ENCODE measurements at places on chromosomes 3 and 15.
A peak's percentile ranks its signal among the peaks of the same experiment; 100 is the strongest.

DNA sequence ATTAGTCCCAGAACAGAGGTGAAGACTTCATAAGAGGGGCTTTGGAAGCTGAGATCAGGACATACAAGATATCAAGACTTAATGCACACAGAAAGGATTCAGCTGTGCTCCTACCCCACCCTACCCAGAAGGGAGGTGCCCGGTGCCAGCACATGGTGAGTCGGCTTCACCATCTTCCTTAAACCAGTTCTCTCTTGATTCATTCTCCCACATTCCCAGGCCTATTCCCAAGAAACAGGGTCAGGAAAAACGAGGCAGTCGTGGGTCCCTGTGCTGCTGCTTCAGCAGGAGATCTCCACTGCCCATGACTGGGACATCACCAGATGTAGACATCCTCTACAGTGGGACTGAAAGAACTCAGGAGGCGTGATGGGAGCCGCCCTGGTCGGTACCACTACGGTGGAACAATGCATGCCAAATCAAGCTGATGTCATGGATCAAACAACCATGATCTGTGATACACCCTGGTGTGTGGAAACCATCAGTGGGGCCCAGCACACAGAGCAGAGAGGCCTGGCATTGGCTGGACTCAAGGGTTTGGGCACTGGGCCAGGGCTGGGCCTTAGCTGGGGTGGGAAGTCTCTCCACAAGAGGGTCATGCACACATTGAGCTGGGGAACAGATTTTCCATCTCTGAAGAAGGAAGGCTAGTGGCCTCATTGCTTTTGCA, 41.9 kb downstream of the CCDC12 start:
- DNase-seq: peak; percentile 60

GRCh38 chr15:78628227-78628626, 7.4 kb upstream of the CHRNA3 start:
- no peak for DNase-seq

DNA sequence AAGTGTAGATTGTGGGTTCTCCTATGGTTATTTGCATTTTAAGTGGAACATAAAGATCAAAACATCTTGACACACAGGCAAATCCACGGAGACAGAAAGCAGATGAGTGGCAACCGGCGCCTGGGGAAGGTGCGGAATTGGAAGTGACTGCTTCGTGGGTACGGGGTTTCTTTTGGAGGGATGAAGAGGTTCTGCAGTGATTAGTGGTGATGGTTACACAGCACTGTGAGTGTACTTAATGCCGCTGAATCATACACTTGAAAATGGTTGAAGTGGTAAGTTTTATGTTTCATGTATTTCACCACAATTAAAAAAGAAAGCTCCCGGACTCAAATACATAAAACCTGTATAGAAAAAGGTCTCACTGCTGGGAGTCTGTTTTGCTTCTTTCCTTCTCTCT, 18.5 kb upstream of the VPS33B start:
- DNase-seq: no peak

GRCh38 chr3:34178415-34178814, 380.0 kb downstream of the PDCD6IP start:
- DNase-seq: peak; percentile 30

- DNase-seq: no peak
Measured at GRCh38 chr3:3133500-3133899, 6.8 kb downstream of the TRNT1 start.

- no peak for DNase-seq
Measured at GRCh38 chr15:27486683-27487647, 516.0 kb downstream of the GABRG3 start.
